ENCODE measurements at places on chromosomes 5 and 9. TPM values are rescaled to one million over a fixed set of nuclear protein-coding genes. Genes with fewer than 3 reads are reported as not detected.

IRF1 gene
- total RNA-seq = 90.7 TPM

FABP6 gene
- total RNA-seq = not detected

EGFL7 gene
- total RNA-seq = 4.5 TPM

PCDHA13 gene
- 0.36 TPM for total RNA-seq

TAF11L5 gene
- not detected for total RNA-seq

CD180 gene
- not detected for total RNA-seq

WNT8A gene
- not detected for total RNA-seq

SCGB3A2 gene
- not detected for total RNA-seq

IL3 gene
- total RNA-seq = not detected

TMOD1 gene
- total RNA-seq = not detected

ABLIM3 gene
- 10.2 TPM for total RNA-seq

SIL1 gene
- total RNA-seq = 40.7 TPM

HNRNPA0 gene
- total RNA-seq = 13.5 TPM

ANKRD31 gene
- total RNA-seq = 0.32 TPM

FGFR4 gene
- 1.3 TPM for total RNA-seq

SLC2A6 gene
- 41.3 TPM for total RNA-seq

HMCN2 gene
- 0.61 TPM for total RNA-seq

SLC6A3 gene
- total RNA-seq = not detected

BASP1 gene
- 128 TPM for total RNA-seq

CDO1 gene
- total RNA-seq = 3.6 TPM

ZFP37 gene
- 4.5 TPM for total RNA-seq

Measured in hair follicle dermal papilla cell (primary cell).